Activated CD4-positive, alpha-beta memory T cell treated with anti-CD3 and anti-CD28 coated beads, Interleukin-2, amount 10 ng/mL, durations not matched to agents 7 days and 5 days (primary cell): ENCODE measurements at places on chromosomes 12 and 14. TPM values are rescaled to one million over a fixed set of nuclear protein-coding genes. Genes with fewer than 3 reads are reported as not detected.

DNA sequence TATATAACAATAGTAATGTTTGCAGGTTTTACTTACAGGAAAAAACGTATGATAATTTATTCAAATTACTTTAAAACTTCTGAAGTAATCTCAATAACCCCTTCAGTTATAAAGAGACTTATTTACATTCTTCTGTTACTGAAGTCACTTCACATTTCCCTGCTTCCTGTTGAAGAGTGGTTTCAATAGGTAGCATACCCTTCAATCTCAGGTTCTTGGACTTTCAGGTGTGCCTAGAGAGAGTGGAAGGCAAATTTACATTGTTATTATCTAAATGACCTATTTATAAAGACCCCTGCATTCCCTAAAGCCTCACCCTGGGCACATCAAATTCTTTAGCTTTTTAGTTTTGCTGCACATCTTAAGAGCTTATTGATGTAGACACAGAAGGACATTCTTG is 137.6 kb upstream of the AEBP2 start:
- H3K27me3 ChIP-seq: no peaks in the 10 kb centered on the region
- no peaks in the 10 kb centered on the region for H3K36me3 ChIP-seq
- no peaks in the 10 kb centered on the region for H3K4me1 ChIP-seq
- no peak overlapping the region for H3K27ac ChIP-seq
- no peak for DNase-seq
- H3K4me3 ChIP-seq: no peak overlapping the region

DNA sequence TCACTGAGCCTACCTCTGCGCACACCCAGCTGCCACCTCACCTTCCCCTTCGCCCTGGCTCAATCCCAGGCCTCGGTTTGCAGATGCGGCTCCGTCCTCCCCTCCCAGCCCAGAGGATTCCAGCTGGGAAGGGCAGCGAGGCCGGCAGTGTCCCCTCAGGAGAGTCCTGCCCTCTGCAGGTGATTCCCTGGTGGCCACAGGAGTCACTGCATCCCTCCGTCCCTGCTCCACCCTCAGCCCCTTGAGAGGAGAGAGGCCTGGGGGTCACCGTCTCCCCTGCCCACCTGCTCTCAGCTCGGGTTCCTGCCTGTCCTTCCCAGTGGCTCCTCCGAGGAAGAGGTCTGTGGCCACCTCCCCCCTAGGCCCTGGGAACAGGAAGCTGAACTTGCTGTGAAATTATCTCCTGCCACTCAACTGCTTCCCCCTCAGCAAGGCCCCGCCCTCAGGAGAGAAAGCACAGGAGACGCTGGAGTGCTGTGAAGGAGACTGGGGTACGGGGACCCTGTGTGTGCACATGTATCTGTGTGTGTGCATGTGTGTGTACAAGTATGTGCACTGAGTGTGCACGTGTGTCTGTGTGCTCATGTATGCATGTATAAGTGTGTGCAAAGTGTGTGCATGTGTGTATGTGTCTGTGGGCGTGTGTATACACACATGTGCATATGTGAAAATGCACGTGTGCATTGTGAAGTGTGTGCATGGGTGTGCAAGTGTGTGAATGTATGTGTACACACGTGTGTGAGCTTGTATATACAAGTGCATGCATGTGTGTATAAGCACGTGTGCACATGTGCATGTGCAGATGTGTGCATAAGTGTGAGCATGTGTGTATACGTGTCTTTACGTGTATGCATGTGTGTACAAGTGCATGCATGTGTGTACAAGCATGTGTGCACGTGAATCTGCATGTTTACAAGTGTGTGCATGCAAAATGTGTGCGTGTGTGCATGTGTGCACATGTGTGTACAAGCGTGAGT is 13.2 kb upstream of the GALNT9 start:
- no peaks in the 10 kb centered on the region for H3K36me3 ChIP-seq
- H3K27me3 ChIP-seq: peaks cover 2% of the 10 kb centered on the region
- no peaks in the 10 kb centered on the region for H3K4me1 ChIP-seq
- no peak overlapping the region for H3K4me3 ChIP-seq

RPGRIP1 gene
- total RNA-seq: not detected

DNA sequence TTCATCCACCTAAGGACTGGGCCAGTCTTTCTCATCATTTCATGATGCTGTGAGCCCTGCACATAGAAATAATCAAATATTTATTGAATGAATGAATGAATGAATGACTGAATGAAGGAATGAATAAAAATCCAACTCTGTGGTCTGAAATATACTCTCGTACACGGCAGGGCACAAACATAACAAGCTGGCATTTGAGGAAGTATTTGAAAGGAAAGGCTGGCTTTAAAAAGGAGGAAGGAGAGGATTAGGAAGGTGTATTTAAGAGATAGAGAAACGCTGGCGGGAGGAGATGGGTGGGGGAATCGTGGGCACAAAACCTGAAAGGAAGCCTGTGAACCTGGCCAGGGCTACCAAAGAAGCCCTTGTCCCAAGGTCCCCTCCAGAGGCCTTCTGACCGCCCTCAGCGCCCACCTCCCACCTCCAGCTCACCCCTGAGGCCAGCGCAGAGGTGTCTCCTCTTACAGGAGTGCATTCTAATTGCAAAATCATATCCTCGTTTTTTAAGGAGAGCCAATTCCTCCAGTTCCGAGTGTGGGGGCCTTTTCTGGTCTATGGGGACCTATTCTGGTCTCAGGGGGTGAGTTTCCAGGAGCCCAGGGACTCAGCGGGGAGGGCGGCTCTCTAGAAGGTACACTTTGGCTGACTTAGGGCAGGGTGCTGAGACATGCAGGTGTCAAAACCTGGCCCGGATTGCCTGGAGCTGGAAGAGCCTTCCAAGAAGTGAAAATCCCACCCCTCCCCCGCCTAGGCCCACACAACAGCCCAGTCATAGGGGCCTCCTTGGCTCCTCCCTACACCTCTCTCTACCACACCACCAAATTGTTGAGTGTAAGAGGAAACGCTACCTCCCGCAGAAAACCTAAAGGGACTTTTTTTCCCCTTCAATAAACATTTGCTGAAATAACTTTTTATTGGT is 8.7 kb upstream of the JDP2 start:
- H3K4me3 ChIP-seq: no peak overlapping the region
- H3K36me3 ChIP-seq: no peaks in the 10 kb centered on the region
- peak; percentile 50 for DNase-seq
- peaks cover 17% of the 10 kb centered on the region for H3K4me1 ChIP-seq
- H3K27ac ChIP-seq: no peak overlapping the region

BICDL1 gene
- total RNA-seq: 44.7 TPM

DNA sequence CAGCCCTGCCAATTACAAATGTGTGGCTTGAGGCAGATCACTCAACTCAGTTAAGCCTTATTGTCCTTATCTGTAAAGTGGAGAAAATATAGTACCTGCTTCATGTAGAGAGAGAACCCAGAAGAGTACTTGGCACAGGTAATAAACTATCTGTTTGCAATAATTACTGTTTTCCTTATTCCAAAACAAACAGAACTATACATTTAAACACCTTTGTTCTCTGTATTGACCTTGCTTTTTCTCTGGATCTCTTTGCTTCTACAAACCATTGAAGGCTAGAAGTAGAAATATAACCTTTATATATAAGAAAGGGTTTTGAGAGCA is 70.8 kb upstream of the SRSF5 start:
- H3K27me3 ChIP-seq: no peaks in the 10 kb centered on the region
- peak overlapping the region; percentile 56 for H3K27ac ChIP-seq
- DNase-seq: no peak
- no peak overlapping the region for H3K4me3 ChIP-seq
- peaks cover 81% of the 10 kb centered on the region for H3K4me1 ChIP-seq
- peaks cover 41% of the 10 kb centered on the region for H3K36me3 ChIP-seq

DNA sequence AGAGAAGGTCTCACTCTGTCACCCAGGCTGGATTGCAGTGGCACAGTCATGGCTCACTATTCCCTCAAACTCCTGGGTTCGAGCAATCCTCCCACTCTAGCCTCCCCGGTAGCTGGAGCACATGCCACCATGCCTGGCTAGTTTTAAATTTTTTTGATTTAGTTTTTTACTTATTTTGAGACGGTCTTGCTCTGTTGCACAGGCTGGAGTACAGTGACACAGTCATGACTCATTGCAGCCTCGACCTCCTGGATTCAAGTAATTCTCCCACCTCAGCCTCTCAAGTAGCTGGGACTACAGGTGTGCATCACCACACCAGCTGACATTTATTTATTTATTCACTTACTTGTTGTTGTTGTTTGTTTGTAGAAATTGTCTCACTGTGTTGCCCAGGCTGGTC is 22.2 kb upstream of the DIP2B start:
- no peak overlapping the region for H3K4me3 ChIP-seq
- H3K27ac ChIP-seq: no peak overlapping the region
- no peaks in the 10 kb centered on the region for H3K4me1 ChIP-seq
- no peak for DNase-seq
- H3K27me3 ChIP-seq: no peaks in the 10 kb centered on the region
- peaks cover 4% of the 10 kb centered on the region for H3K36me3 ChIP-seq

DNA sequence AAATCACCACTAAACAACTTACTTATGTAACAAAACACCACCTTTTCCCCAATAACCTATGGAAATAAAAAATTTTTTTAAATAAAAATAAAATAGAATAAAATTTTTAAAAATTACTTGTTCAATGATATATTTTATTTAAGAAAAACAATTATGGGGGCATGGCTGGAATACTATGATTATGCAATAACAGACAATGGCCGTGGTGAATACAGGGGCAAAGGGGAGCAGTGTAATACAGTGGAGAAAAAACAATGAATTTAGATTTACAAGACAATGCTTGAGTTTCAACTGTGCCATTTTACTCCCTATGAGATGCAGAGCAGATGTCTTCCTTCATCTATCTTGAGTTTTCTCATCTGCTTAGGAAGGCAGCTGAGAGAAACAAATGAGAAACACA is 72.9 kb downstream of the BLTP3B start:
- H3K27me3 ChIP-seq: no peaks in the 10 kb centered on the region
- H3K4me1 ChIP-seq: peaks cover 2% of the 10 kb centered on the region
- peaks cover 66% of the 10 kb centered on the region for H3K36me3 ChIP-seq

DNA sequence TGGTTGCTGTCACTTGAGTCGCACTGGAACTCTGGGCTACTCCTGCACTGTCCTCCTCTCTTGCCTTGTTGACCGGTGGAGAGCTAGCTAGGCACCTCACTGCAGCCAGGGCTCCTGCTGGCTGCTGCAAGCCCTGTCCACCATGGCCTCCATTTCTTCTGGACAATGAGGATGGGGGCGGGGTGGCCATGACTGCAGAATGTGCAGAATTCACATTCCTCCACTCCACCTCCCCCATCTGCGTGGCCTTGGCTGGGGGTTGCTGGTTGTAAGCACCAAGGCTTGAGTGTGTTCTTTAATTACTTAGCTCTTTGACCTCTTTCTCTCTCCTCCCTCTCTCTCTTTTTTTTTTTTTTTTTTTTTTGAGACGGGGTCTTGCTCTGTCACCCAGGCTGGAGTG is 248.5 kb downstream of the PCNX1 start:
- no peak for DNase-seq
- H3K27ac ChIP-seq: no peak overlapping the region
- H3K27me3 ChIP-seq: peaks cover 10% of the 10 kb centered on the region
- H3K4me1 ChIP-seq: no peaks in the 10 kb centered on the region
- H3K4me3 ChIP-seq: no peak overlapping the region
